SK-N-SH (cell line): ENCODE measurements at places on chromosomes 3 and 15.

DNA sequence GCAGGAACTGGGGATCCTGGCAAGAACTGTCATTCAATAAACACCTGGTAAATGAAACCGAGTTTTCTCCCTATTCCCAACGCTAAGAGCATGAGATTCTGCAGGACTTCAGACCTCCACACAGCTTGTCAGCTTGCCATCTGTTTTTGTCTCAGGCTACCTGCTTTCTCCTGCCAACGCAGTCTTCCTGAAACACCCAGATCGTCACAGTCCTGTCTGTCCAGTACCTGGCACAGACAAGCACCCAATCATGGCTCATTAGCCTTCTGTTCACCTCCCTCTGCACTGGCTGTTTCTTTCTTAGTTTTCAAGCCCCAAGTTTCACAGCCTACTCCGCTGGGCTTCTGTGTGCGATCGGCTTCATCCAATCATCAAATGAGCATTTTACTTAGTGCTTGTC, 5.0 kb downstream of the SLC12A8 start:
- DNase-seq, result no peak

GRCh38 chr15:70466305-70466704, 297.1 kb downstream of the UACA start:
- DNase-seq, result no peak

- no peak for DNase-seq
Measured at GRCh38 chr15:57528940-57529565, 62.7 kb upstream of the MYZAP start.

GRCh38 chr3:145798007-145798406, 363.0 kb downstream of the PLOD2 start:
- no peak for DNase-seq

- DNase-seq, result peak; percentile 97
Measured at GRCh38 chr3:45226206-45226915, at the start of gene TMEM158. TSS of gene TMEM158 (minus strand) at chr3:45226287. CDS start at chr3:45226027, 260 bp downstream.
